ENCODE measurements at places on chromosomes 1 and 21.

DNA sequence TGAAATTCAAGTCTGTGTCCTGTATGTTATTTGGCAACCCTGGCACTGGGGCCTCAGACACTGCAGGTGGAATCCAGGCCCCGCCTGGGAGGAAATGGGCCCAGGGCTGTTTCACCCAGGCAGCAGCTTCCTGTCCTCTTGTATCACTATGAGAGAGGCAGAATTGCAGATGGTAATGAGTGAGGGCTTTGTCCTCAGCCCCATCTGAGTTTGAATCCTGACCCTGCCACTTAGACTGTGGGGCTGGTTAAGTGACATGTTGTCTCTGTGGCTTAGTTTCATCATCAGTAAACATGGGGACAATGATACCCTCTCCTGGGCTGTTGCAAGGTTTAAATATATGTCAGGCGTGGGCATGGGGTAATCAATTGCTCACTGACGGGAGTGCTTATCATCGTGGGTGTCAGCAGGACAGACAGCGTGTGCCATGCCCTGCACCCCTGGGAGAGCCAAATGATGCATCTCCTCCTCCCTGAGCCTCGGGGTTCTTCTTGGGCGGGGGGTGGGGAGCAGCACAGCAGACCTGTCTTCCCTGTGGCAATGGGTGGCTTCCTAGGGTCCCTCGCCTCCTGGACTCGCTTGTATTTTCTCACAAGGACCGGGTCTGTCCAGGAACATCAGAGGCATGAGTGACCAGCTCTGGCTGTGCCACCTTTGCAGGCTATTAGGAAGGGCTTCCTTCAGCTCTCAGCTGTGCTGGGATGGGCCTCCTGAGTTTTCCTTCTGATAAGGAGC lies 42.1 kb downstream of the ARHGEF10L start:
- peak; percentile 48 for DNase-seq

- DNase-seq, result no peak
Measured at GRCh38 chr1:40248412-40248811, 675 bp downstream of the TMCO2 start.

DNA sequence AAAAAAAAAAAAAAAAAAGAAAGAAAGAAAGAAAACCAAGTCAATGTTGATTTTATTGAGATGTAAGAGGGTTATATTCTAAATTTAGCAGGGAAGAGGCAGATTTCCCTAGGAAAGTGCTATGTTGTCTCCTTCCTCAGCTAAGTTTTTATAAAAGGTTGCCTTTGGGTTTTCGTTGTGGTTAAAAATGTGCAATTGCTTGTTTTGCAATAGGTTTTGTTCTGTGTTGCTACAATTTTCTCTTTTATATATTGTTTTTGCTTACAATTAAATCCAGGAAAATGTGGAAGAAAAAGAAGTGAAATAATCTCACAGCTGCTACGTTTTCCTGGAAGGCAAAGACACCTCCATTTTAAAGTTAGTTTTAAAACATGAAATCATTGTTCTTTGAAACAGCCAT lies 136.7 kb upstream of the C1orf105 start:
- no peak for DNase-seq

DNA sequence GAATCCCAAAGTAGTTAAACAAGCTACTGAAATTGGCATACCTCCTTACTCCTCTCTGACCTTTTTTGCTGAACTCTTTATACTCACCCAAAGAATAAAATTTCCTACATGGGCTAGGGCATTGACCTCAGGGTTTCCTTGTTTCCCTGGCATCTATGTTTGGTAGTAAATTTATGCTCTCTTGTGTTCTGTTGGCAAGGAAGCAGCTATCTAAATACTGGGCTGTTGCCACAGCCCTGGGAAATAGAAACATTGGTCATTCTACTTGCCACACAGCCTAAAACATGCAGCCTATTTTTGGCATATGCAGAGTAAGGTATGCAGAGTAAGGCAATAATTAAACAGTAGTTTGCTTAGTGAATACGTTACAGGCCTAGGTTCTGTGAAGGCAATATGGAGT lies 351.4 kb downstream of the HLX start:
- DNase-seq, result no peak

DNA sequence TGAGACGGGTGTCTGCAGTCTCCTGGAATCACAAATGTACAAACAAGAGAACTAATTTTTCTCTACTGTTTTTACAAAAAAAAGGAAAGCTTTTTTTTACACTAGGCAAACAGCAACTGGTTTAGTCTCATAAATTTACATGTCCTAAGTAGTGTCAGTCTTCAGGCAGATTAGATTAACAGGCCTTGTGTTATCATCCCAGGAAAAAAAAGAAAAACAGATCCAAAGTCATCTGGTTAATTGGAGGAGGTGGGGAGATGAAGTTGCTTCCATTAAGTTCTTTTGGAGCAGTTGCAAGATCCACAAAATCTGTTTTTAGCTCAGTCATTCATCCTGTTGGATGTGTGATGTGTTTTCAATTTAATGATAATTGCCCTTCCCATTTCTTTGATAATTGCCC lies 363.5 kb upstream of the ADGRL2 start:
- no peak for DNase-seq

GRCh38 chr1:58988752-58989151 lies 204.9 kb upstream of the JUN start:
- no peak for DNase-seq
